ENCODE measurements at places on chromosomes 12 and 14.

GRCh38 chr12:70418101-70418500, 52.0 kb downstream of the KCNMB4 start:
- no peak for DNase-seq

DNA sequence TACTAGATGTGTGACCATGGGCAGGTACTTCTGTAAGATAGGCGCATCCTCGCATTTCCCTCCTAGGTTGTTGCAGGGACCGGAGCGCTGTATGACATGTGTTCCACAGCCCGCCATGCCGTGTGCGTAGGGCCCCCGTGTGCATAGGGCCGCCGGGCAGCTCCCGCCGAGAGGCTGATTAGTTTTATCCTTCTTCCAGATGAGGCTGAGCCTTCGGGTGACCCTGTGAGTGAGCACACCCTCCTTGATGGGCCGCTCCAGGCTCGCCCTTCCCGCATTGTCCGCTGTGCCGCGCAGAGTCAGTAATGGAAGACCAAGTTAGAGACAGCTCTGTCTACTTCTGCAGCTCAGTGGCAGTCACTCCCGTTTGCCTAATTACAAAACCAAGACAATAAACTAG, 72.9 kb upstream of the DYNC1H1 start:
- DNase-seq, result no peak

GRCh38 chr12:65306366-65307168, 28.1 kb downstream of the MSRB3 start:
- DNase-seq, result no peak

- no peak for DNase-seq
These were observed 96.2 kb upstream of the PTPRB start for GRCh38 chr12:70733385-70733784.

- DNase-seq, result no peak
These were observed 27.7 kb downstream of the CLMN start for GRCh38 chr14:95291859-95292542.

DNA sequence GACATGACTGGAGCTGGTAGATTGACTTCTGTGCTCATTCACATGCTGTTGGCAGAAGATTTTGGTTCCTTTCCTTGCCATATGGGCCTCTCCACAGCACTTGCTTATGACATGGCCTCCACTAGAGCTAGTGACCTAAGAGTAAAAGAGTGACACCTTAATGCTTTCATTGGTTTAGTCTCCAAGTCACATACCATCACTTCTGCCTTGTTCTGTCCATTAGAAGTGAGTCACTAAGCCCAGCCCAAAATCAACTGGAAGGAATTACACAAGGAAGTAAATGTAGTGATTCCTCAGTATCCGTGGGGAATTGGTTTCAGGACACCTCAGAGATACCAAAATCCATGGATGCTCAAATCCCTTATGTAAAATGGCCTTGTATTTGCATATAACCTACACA, 81.3 kb downstream of the PPHLN1 start:
- DNase-seq, result no peak

GRCh38 chr12:28212182-28212581, 21.9 kb downstream of the CCDC91 start:
- no peak for DNase-seq

- no peak for DNase-seq
These were observed 72.7 kb upstream of the GRIP1 start for GRCh38 chr12:66751432-66752113.

- DNase-seq, result no peak
These were observed 16.7 kb downstream of the SLC38A4 start for GRCh38 chr12:46808955-46809697.

- DNase-seq, result no peak
These were observed 29.3 kb downstream of the JAG2 start for GRCh38 chr14:105139212-105139825.

DNA sequence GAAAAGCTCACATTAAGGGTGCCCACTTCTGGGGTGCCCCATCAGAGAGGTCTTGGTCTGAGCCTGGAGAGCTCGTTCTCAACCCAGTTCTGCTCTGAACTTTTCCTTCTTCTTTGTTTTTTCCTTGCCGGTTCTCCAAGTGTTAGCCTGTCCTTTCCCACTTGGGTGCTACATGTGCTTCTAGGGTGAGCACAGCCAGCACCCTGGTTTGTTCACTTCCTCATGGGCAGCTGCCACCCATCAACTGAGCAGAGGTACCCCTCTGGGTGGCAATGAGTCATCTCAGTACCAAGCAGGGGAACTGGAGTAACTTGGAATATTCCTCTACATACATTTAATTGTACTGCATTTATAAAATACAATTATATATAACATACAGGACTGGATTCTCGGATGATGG, 3.9 kb upstream of the SYNE3 start:
- peak; percentile 54 for DNase-seq

DNA sequence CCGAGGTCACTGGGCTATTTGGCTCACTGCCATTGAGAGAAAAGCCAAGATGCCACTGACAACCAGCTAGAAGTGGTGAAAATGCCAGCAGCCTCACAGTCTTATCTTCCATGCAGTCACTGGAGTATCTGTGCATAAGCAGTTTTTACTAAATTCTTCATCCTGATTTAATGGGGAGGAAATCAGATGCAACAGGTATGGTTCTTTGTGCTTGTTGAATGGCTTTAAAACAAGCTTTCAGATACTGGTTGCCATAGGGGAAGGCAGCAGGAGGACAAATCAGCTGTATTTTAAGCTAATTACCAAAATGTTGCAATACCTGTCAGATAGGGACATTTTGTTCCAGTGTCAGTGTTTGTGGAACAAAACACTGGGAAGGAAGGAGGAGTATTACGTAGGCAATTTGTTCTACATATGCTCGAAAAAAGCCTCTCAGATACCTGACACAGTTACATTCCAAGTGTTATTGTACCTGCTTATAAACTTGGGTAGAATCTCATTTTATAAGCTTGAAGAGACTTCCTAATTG, 54.1 kb upstream of the ARHGAP5 start:
- DNase-seq, result no peak

DNA sequence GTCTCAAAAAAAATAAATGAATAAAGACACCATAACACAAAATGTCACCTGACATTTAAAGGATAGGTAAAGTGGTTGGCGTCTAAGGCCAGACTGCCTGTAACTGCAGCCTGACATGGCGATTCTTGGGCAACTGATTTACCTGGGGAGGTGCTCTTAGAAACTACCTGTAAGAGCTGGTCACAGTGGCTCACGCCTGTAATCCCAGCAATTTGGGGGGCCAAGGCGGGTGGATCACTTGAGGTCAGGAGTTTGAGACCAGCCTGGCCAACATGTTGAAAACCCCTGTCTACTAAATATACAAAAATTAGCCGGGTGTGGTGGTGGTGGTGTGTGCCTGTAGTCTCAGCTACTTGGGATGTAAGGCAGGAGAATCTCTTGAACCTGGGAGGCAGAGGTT, 8.4 kb downstream of the RPL6 start:
- DNase-seq, result no peak

DNA sequence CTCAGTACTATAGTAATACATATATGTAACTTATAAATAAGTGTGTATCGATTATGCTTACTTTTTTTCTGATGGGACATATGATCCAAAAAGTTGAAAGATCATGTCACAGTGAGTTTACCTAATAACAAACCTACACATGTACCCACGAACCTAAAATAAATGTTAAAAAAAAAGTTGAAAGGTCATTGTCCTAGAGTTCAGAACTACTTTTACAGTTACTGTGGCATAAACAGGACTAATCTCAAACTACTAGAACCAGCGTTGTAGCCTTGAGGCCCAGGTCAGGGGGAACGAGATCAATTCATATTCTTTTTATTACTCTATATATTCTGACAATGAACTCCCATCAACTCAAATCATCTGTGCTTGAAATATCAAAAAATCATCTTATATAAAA, 81.8 kb downstream of the ITPR2 start:
- no peak for DNase-seq
